ENCODE measurements at places on chromosomes 5 and 9.

GRCh38 chr5:52043543-52043942, 660.3 kb downstream of the ISL1 start:
- no peak for DNase-seq

DNA sequence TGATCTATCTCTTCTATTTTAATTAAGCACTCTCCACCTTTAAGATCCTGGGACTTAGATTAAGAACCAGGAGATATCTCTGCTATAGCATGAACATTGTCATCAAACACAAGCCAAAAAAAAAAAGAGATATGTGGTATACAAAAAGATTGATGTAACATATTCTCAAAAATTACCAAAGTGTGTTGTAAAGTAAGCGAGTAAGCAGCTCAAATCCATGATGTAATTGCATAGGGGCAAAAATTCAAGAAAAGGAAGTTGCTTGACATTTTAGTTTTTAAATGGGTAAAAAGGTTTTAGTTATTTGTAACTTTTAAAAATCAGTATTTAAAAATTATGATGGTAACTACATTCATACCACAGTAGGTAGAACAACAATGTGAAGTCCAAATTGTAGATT, 40.7 kb downstream of the CNTRL start:
- DNase-seq, result no peak

- no peak for DNase-seq
These were observed 162.0 kb upstream of the S1PR3 start for GRCh38 chr9:88829276-88829675.

DNA sequence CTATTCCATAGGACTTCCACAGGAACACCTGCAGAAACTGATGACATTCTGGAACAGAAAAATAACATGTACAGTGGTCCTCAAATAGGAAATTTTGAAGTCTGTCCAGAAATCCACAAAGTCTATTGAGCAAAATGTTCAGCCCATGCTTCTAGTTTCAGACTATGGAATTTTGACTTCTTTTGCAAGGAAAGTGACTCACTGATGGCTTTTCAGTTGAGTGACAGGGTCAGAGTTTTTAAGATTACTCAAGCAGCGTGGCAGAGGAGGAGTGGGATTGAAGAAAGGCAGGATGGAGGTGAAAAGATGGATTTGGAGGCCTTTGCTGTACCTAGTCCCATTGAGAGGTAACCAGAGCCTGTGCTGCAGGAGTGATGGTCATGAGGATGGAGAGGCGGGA, 151.5 kb downstream of the GOLPH3 start:
- DNase-seq, result no peak

GRCh38 chr5:21688655-21689054, 1164.5 kb downstream of the CDH12 start:
- no peak for DNase-seq

- DNase-seq, result no peak
These were observed 10.0 kb downstream of the SLIT3 start for GRCh38 chr5:169290895-169291294.

GRCh38 chr5:172420235-172420939, 33.9 kb downstream of the SH3PXD2B start:
- DNase-seq, result no peak

- DNase-seq, result no peak
These were observed 90.5 kb downstream of the KCNT1 start for GRCh38 chr9:135792268-135793128.

All from stimulated activated CD4-positive, alpha-beta T cell treated with anti-CD3 and anti-CD28 coated beads, Interleukin-4, amount 100 ng/mL, for 4 hours (primary cell).